Panc1 (cell line): ENCODE measurements at places on chromosomes 16 and 17. TPM values are rescaled to one million over a fixed set of nuclear protein-coding genes. Genes with fewer than 3 reads are reported as not detected.

- DNase-seq: no peak
Observed at GRCh38 chr17:17770632-17771044, 66.1 kb downstream of the SREBF1 start.

GRCh38 chr17:48633266-48633677 is 7.1 kb upstream of the HOXB9 start:
- no peak for DNase-seq

Gene KRT20
- total RNA-seq: 0.13 TPM

GRCh38 chr17:46179375-46179999 is 13.7 kb downstream of the KANSL1 start:
- no peak for DNase-seq

GRCh38 chr17:50027172-50027880 is 28.6 kb upstream of the ITGA3 start:
- DNase-seq: no peak

GRCh38 chr16:53457670-53458069 is 23.4 kb downstream of the RBL2 start:
- no peak for DNase-seq

GRCh38 chr17:76560877-76561221 is 21.0 kb downstream of the PRCD start:
- no peak for DNase-seq

Gene YPEL2
- total RNA-seq: 1.1 TPM

GRCh38 chr16:77617553-77617952 is 104.8 kb upstream of the NUDT7 start:
- DNase-seq: no peak

Gene SCIMP
- not detected for total RNA-seq

DNA sequence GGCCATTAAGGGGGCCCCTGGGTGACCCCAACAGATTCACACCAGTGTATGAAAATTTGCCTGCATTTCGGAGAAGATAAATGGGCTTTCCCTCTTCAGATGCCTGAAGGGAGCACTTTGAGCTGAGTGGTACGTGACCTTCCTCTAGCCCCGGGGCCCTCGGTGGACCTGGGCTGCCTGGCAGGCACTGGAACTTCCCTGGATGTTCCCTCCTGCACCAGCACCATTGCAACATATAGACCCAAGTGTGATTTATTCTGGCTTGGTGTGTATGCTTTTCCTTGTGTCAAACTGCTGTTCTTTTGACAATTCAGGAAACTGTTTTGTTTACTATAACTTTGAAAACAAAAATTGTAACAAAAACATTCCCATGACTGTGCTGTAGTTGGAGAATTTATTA is 93.8 kb downstream of the TNFRSF13B start:
- no peak for DNase-seq

DNA sequence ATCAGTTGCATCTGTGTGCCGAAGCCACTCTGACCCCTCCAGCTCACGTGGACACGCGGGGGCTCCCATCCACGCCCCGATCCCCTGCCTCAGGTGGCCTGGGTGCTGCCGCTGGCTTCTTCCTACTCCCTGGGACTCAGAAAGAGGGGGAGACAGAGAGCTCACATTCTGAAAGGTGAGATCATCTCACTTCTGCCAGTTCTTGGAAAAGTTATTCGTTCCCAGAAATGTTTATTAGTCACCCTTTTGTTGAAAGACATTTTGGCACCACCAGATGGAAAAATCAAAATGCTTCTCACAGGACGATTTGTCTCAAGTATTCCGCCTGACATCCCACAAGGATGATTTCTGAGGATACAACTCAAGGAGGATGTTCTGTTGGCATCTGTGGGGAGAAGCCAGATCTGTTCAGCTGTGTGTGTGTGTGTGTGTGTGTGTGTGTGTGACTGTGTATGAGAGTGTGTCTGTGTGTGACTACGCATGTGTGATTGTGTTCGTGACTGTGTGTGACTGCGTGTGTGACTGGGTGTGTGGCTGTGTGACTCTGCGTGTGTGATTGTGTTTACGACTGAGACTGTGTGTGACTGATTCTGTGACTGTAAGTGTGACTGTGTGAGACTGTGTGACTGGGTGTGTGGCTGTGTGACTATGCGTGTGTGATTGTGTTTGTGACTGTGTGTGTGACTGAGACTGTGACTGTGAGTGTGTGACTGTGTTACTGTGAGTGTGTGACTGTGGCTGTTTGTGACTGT is 207.3 kb downstream of the NTN1 start:
- DNase-seq: no peak

- DNase-seq: no peak
Observed at GRCh38 chr16:24002619-24003018, 166.8 kb downstream of the PRKCB start.

DNA sequence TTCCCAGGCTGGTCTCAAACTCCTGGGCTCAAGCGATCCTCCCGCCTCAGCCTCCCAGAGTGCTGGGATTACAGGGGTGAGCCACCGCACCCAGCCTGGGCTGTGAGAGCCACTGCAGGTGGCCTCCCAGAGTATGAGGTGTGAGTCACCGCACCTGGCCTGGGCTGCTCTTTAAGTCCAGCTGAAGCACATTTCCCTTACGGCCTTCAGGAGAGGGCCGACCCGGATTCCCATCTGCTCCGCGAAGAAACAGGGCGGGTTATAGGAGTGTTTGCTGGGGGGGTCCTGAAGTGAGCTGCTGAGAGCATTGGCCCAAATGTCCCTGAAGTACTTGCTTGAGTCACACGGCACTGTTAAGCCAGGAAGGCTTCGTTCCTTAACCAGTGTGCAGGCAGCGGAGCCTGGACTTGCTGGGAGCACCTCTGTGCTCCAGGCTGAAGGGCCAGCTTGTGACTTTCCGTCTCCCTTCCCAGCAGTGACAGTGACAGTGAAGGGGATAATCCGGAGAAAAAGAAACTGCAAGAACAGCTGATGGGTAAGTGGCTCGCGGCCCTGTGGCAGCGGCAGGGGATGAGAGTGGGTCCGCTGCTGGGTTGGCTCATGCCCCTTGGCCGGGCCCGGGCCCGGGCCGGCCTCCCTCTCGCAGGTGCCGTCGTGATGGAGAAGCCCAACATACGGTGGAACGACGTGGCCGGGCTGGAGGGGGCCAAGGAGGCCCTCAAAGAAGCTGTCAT is 7.2 kb downstream of the VPS4A start:
- no peak for DNase-seq

Gene CD300H
- total RNA-seq: not detected

Gene MT2A
- 673 TPM for total RNA-seq

Gene MYH3
- total RNA-seq: 1.6 TPM

Gene CACNG1
- total RNA-seq: 0.13 TPM

GRCh38 chr16:1778200-1779179 is 3.9 kb downstream of the SPSB3 start:
- no peak for DNase-seq

- no peak for DNase-seq
Observed at GRCh38 chr16:62732092-62732491, 695.9 kb upstream of the CDH8 start.

Gene ABCA6
- 0.46 TPM for total RNA-seq

DNA sequence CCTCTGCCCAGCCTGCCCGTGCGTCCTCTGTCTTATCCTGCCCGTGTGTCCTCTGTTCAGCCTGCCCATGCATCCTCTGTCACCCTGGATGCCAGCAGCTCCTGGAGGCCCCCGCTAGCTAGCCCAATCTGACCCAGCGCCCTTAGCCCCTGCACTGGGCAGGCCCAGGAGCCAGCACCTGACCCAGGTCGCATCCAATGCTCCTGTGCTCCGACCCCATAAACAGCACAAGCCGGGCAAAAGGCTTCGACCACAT is 13.1 kb downstream of the CDH15 start:
- DNase-seq: no peak

DNA sequence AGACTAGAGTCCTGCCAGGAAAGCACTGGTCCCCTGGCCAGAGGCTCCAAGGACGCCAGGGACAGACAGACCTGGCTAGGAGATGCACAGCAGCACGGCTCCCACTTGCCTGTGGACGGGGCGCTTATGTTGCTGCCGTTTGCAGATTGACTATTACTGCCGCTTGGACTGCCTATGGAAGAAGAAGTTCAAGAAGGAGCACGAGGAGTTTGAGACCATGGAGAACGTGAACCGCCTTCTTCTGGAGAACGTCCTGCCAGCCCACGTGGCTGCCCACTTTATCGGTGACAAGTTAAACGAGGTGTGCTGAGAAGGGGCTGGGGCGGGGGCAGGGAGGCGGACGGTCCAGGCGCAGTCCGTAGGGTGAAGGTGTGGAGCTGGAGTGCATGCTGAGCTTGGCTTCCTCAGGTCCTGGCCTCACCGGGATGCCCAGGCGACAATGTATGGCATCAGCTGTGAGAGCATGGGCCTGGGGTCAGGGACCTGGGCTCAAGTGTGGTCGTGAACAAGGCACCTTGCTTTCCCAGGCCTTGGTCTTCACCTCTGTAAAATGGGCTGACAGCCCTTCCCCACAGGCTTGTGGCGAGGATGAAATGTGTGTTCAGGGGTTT is 45.6 kb downstream of the ADCY7 start:
- DNase-seq: no peak

Gene KRTAP9-2
- not detected for total RNA-seq

GRCh38 chr17:80498242-80498919 is 22.0 kb upstream of the NPTX1 start:
- DNase-seq: no peak

- DNase-seq: no peak
Observed at GRCh38 chr17:57465610-57466009, 209.3 kb downstream of the MSI2 start.

DNA sequence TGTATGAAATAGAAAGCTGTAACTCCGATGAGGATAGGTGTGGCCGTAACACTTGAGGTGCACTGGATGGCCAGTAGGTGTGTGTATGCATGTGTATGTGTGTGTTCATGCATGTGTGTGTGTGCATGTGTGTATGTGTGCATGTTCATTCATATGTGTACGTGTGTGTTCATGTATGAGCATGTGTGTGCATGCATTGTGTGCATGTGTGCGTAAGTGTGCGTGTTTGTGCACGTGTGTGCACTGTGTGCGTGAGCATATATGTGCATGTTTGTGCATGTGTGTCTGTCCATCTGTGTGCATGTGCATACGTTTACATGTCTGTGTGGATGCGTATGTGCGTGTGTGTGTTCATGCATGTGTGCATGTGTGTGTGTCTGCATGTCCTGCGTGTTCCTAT is 145.5 kb downstream of the C16orf95 start:
- DNase-seq: no peak
